Retinal pigment epithelial cell (primary cell): ENCODE measurements at places on chromosomes 13 and 19.
A peak's percentile ranks its signal among the peaks of the same experiment; 100 is the strongest.

- DNase-seq: peak; percentile 14
Observed at GRCh38 chr13:102484329-102484728, 82.5 kb upstream of the FGF14 start.

DNA sequence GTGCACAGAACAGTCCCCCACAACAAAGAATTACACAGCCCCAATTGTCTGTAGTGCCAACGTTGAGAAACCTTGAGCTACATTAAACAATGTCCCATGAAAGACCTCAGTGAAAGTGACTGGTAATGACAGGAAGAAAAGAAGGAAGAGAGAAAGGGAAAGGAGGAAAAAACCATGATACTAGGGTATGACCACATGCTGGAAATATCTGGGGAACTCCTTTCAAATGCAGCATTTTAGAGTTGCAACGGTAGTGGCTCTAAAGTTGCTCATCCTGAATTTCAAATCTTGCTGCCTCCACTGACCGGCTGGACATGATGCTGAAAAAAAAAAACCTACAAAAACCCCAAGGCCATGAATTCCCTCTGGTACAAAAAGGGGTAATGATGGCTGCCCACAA, 26.5 kb downstream of the FPR3 start:
- no peak for DNase-seq

- no peak for DNase-seq
Observed at GRCh38 chr19:2602391-2603181, 99.9 kb downstream of the GNG7 start.

- DNase-seq: no peak
Observed at GRCh38 chr19:17060802-17061201, 14.4 kb downstream of the HAUS8 start.

DNA sequence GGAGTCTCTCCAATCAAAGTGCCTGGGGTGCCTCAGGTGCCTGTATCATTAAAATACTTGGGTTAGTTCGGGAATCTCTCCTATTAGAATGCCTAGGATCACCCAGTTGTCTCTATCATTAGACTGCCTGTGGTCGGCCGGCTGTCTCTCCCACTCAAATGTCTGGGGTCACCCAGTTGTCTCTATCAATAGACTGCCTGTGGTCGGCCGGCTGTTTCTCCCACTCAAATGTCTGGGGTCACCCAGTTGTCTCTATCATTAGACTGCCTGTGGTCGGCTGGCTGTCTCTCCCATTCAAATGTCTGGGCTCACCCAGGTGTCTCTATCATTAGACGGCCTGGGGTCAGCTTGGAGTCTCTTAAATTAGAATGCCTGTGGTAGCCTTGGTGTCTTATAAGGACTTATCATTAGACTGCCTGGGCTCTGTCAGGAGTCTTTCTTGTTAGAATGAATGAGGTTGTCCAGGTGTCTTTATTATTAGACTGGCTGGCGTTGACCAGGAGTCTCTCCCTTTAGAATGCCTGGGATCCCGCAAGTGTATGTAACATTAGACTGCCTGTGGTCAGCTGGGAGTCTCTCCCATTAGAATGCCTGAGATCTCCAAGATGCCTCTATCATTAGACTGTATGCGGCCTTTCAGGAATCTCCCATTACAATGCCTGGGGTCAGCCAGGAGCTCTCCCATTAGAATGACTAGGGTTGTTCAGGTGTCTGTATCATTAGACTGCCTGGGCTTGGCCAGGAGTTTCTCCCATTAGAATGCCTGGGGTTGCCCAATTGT, 1555.5 kb downstream of the UQCRFS1 start:
- DNase-seq: no peak

DNA sequence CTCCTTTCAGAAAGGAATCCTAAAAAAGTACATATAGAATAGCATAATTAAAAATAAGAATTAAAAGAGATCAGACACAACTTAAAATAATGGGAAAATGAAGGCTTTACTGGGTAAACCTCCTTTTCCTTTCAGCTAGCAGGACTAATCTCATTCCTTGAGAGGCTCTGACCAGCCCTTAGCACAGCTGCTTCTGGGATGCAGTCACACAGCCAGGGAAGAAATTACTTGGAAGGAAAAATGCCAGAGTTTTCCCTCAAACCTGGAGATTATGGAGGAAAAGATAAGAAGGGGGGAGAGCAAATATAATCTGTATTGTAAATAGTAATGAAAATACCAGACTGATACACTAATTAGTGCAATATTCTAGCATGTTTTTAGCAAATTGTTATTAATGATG, 91.8 kb downstream of the LRCH1 start:
- no peak for DNase-seq

GRCh38 chr19:17026706-17027534, at the start of gene CPAMD8:
CPAMD8 (minus strand) TSS chr19:17026810; CDS start chr19:17026642, 168 bp downstream.
- no peak for DNase-seq

DNA sequence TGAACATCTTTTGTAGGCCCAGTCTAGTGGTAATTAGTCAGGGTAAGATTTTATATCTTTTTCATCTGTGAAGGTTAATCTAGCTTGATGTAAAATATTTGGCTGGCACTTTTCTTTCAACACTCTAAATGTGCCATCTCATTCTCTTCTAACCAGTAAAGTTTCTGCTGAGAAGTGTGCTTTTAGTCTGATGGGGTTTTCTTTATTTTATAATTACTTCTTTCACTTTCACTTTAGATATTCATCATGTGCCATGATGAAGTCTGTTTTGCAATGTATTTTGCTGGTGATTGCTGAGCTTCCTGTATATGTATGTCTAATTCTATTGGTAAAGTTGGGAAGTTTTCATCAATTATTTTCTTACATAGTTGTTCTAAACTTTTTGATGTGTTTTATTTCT, 31.9 kb downstream of the ZNF726 start:
- DNase-seq: no peak

GRCh38 chr19:20078581-20079031, 806 bp downstream of the ZNF90 start:
- no peak for DNase-seq

DNA sequence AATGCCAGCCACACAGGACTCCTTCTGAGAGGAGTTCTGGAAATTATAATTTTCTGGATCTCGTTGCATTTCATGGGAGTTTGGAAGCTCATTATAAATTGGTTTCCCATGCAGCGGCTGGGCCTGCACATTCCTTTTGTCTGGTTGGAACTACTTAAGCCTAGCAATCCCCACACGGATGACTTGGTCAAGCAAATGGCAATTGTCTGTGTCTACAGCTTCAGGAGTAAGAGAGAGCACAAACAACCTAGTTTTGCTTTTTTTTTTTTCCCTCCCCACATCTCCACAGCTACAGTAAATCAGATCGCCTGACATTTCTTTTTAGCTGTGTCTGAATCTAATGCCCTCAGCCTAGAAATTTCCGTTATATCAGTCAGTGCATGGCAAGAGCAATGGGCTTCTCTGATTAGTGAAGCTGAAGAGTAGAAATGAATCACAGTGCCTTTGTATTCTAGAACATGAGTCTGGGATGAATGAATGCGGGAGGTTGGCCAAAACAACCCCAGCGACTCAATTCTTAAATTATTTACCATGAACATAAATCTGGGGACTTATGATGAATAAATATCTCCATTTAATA, 15.1 kb downstream of the PCDH8 start:
- DNase-seq: no peak

DNA sequence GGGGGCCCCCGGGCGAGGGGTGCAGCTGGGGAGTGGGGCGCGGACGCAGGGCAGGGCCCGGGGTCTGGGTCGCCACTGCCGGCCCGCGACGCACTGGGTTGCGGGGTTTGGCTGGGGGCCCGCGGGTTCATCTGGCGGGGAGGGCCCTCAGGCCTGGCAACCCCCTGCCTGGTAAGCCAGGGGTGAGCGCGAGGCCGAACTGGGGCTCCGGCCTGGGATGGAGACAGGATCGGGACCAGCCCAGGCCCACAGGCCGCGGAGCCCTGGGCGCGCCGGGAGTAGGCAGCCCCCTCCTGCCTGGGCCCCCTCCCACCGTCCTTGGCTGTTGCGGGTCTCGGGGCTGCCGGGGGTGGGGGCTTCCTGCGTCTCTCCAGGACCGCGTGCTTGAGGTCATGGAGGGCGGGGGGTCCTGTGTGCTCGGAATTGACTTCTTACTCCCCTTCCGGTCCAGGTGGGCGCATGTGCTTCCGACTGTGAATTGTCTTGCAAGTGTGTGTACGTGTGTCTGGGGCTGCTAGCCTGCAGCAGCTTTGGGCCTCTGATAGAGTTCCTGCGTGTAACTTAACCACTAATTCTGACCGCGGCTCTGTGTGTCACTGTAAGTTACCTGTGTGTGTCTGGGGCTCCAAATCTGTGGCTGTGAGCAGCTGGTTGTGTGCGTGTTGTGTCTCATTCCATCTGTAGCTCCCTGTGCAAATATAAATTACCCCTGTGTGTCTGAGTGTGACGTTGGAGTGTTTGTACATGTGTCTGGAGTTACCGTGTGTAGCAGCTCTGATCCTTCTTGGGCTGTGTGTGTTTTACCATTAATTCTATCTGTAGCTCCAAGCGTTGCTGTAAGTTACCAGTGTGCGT, 751 bp downstream of the GRAMD1A start:
- DNase-seq: no peak

DNA sequence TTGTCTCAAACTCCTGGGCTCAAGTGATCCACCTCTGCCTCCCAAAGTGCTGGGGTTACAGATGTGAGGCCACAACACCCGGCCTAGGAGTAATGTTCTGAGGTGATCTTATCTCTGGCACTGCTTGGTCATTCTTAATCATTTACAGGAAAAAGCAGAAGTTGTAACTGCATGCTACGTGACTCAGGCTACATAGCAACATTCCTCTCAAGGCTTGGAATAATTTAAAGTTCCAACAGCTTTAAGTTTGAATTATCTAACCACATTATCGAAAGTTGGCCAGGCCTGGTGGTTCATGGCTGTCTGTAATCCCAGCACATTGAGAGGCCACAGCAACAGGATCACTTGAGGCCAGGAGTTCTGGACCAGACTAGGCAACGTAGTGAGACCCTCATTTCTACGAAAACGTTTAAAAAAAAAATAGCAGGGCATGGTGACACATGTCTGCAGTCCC, 3.9 kb upstream of the B9D2 start:
- DNase-seq: peak; percentile 79

DNA sequence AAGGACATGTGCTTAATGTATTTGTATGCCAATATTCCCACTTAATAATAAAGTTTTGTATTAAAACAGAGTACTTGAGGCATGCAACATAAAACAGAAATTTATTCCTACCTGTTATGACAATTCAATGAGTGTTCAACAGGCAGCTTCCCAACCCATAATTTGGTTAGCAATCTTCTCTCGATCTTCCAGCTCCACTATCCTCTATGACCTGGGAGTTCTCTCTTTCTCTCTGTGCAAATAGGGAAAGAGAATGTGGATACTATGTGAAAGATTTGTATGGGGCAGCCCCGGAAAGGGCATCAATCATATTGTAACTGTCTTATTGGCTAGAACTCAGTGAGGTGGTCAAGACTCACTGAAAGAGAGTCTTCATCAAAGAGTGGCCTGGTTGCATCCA, 644.9 kb upstream of the PCDH20 start:
- DNase-seq: no peak

GRCh38 chr13:23323946-23324709, 109.4 kb downstream of the SACS start:
- DNase-seq: no peak
